NCI-H187 (cell line): ENCODE measurements at places on chromosomes 1 and 21.

DNA sequence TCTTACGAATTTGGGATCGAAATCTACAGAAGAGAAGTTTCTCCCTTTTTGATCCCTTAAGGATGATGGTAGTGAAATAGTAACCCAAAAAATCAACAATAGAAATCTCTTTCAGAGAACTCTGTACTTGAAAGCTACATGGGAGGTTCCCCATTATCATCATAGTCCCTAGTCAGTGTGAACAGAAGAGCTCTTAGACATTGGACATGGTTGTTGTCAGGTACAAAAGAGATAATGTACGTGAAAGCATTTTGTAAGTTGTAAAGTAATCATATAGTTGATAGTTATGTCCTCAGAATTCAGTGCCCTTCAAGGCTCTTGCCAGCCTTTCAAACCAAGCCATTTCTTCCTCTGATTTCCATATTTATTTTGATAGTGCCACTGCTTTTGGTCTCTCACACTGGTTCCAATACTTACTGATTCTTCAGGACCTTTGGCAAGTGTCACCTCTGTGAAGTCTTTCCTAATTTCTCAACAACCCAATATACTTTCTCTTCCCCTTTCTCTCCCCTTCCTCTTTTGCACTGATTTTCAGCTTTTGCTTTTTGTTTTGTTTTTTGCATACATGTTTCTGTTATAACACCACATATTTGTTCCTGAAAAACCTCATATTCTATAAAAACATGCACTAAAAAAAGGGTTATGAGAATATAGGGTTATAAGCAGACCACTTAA is 22.4 kb downstream of the VPS45 start:
- DNase-seq = no peak

- DNase-seq = no peak
Observed at GRCh38 chr1:225998560-225999226, 450 bp downstream of the SDE2 start.

GRCh38 chr1:202551683-202552082 is 158.6 kb downstream of the SYT2 start:
- peak; percentile 41 for DNase-seq

- no peak for DNase-seq
Observed at GRCh38 chr1:107979088-107979487, 14.1 kb upstream of the VAV3 start.

DNA sequence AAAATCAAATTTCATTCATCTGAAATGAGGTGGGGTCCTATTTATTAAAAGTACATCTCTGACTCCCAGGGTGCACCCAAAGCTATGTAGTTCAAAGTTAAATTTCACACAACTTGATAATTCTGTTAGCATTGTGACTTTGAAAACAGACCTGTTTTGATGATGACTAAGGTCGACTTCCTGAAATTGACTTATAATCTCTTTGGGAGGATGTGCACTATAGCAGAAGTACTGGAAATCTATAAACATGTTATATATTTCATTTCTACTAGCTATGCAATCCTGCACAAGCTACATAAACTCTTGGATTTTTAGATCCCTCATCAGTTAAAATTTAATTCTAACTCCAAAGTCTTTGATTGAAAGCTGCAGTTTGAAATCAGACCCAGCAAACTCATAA is 507.6 kb downstream of the NEGR1 start:
- DNase-seq = no peak

- DNase-seq = no peak
Observed at GRCh38 chr1:186849826-186850225, 21.1 kb downstream of the PLA2G4A start.

DNA sequence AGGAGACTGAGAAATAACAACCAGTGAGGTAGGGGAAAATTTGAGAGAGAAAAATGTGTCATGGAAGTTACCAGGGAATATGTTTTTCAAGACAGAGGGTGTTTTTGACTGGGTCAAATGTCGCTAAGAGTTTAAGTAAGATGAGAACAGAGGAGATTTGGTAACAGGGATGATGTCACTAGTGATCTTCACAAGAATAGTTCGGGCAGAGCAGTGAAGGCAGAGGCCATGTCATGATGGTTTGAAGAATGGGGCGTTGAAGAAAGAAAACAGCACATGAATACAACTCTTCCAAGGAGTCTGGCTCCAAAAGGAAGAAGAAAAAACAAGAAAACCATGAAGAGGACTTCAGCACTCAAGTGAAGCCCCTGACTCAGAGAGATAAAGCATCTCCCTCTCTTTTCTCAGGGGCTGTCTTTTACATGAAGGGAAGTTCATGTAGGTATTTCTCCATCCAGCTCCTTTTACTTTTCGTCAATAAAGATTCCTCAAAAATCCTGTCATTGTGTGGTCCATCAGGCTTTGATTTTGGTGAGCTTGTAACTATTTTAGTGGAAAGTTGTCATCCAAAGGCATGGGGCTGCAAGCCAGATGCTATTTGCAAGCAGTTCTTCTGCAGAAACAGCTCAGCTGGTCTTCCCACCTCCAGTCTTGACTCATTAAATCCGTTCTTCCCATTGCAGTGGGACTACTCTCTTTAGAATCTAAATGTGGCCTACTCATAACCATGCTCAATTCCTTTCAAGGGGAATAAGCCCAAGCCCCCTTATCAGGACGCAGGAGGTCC is 397.3 kb downstream of the LMX1A start:
- DNase-seq = no peak

GRCh38 chr1:100322436-100323211 is 29.7 kb upstream of the CDC14A start:
- DNase-seq = no peak

DNA sequence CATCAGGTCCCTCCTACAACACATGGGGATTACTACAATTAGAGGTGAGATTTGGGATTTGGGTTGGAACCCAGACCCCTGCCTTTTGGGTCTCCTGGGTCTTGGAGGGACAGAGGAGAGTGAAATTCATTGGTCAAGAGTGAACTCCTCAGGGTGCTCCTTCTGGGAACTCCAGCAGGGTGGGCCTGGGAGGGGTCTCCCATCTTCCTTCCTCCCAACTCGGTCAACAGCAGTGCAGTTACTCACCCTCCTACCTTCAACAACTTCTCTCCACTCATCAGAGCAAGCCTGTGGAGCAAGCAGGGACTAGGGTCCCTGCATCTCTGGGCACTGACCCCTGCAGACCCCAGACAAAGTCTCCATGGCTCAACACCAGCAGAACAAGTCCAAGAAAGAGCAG is 89.3 kb upstream of the TMPRSS2 start:
- DNase-seq = no peak

GRCh38 chr1:227838181-227838580 is 22.7 kb downstream of the PRSS38 start:
- no peak for DNase-seq

- DNase-seq = no peak
Observed at GRCh38 chr1:74571891-74572290, 59.5 kb upstream of the LRRC53 start.

- no peak for DNase-seq
Observed at GRCh38 chr1:160733898-160734297, 5.1 kb upstream of the SLAMF7 start.

DNA sequence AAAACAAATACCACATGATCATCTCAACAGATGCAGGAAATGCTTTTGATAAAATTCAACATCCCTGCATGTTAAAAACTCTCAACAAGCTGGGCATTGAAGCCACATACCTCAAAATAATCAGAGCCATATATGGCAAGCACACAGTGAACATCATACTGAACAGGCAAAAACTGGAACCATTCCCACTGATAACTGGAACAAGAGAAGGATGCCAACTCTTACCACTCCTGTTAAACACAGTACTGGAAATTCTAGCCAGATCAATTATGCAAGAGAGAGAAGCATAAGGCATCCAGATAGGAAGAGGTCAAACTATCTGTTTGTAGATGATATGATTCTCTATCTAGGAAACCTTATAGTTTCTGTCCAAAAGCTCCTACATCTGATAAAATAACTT is 91.6 kb downstream of the DNAH14 start:
- no peak for DNase-seq

DNA sequence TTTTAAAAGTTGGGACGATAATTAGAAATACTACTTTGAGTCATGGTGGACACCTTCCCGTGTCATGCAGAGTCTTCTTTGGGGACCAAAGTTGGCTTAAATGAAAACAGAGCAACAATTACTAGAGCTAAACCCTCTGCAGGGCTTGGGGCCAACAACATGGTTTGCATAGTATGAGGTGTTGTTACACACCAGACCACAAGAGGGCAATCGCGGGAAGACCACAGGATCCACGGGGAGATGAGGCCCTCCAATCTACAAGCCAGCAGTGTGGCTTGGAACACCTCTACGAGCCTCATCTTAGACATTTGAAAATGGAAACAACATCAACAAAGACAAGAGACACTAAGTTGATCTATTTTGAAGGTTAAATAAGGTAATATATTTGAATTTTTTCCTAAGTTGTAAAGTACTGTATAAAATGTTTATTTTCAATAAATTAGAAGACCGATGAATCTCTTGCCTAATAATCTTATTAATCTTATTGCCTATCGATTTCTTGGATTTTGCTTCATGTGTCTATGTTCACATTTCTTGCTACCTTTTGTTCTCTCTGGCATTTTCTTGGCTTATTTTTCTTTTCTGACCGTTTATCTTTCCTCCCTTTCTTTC is 8.2 kb upstream of the SMCP start:
- peak; percentile 88 for DNase-seq

DNA sequence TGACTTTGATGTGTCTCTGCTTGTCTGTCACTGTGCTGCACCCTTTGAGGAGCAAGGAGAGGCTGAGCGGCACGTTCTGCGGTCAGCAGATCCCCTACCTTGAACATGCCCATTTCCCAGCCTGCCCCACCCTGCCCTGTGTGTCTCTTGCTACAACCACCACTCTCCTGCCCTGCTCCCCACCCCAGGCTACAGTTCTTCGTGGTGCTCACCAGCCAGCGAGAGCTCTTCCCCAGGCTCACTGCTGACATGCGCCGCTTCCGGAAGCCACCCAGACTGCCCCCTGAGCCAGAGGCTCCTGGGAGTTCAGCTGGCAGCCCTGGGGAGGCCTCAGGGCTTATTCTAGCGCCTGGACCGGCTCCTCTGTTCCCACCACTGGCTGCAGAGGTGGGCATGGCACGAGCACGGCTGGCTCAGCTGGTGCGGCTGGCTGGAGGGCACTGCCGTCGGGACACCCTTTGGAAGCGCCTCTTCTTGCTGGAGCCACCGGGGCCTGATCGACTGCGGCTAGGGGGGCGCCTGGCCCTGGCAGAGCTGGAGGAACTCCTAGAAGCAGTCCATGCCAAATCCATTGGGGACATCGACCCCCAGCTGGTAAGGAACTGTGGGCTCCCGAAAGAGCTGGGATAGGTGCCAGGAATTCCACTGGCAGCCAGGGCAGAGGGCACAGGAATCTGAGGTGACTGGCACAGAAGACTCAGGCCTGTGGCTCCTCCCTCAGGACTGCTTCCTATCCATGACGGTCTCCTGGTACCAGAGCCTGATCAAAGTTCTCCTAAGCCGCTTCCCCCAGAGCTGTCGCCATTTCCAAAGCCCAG is 5.6 kb downstream of the HYI start:
- no peak for DNase-seq

GRCh38 chr1:159430985-159431384 is 1.0 kb upstream of the OR10J4 start:
- no peak for DNase-seq

DNA sequence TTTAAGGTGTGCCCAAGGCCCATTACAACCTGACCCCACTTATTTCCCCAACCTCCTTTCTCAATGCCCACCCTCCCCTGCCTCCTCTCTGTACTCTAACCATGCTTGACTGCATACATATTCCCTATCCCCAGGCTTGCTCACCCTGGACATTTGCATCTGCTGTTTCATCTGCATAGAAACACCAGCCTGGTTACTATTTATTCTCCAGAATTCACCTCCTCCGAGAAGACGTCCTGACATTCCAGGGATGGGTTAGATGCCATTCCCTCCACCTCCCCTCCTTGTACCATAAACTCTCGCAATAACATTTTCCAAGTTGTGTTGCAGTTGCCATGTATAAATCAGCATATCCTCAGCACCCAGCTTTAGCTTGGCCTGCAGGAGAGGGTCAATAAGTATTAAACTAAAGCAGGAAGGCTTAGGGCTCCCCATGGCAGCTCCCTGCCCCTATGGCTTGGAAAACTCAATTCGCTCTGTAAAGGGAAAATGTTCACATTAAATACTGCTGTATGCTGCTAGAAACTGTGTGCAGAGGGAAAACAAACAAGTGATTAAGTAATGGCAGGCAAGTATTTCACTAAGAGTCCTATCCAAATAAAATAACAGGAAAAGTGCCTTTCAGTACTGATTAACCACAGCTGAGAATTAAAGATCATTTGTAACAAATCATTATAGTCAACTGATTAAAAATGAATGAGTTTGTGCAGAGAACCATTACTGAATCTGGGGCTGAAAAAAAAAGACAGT is 202.3 kb downstream of the TNR start:
- DNase-seq = no peak

DNA sequence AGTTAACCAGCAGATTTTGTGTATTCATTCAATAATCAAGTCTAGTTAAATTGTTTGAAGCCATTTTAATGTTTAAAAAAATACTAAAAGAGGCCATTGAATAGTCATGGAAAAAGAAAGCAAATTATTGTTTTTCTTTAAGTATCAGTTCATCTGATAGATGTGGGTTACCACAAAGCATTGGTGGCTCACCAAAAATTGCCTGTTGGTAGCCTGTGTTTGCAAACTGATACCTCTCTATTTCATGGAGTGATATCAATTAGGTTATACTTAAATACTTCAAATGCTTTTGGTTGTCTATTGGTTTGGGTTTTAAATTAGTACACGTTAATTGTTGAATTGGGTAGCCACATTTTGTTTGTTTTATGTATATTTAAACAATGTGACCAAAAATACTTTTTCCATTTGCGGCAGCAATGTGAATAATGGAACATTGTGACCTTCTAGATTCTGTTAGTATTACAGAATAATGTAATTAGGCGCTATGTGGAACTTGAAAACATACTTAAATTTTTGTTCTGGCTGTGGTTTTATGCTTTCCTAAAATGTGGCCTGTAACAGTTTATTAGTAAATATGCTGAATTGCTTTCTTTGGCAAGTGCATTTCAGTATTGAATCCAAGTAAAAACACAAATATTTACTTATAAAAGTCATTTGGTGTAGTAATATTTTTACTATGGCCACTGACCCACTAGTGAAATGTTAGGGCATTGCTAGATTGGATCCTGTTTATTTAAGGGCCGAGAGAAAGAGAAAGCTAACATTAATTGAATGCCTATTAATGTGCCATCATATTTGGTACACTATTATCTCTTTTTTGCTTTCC is 37.1 kb upstream of the NBL1 start:
- DNase-seq = no peak

DNA sequence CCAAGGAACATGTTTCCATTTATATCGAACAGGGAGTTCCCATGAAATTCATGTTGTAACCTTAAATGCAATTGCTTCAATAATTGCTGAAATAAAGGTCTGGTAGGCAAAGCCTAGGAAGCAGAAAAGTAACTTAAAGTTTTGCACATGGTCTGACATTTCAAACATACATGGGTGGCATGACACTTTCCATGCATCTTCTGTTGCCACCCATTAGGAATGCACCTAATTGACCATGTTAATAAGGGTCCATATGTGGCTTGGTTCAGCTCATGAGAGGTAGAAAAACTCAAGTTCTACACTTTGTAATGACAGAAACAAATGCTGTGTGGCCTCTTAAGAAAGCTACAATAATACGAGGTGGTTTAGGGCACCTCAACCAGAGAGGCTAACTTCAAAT is 72.0 kb upstream of the GORAB start:
- no peak for DNase-seq
